ENCODE measurements at places on chromosomes 6 and 20. TPM values are rescaled to one million over a fixed set of nuclear protein-coding genes. Genes with fewer than 3 reads are reported as not detected.
A peak's percentile ranks its signal among the peaks of the same experiment; 100 is the strongest.

DNA sequence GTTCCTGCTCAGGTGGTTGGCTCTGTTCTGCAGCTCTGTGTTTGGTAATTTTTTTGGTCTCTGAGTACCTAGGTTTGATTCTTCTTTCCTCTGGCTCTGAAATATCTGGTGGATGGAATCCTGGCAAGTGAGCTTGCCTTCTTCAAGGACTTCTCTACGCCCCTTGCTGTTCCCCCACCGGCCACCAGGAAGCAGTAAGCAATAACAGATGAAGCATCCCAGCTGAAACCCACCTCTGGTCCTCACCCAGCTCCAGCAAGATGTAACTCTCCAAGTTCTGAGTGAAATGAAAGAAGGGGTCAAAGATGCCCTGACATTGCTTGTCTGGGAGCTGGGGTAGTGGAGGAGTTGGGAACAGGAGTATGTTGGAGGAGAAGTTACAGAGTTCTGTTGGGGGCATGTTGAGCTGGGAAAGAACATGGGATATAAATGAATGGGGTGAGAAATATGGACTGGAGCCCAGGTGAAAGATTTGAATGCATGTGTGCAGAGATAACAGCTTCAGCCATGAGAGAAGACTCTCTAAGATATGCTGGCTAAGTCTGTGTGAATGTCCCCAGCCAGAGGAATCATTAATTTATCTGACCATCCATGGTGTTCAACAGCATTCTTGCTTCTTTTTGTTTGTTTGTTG, 51.3 kb upstream of the GLP1R start:
- H3K36me3 ChIP-seq: no peaks in the 10 kb centered on the region
- peak; percentile 82 for DNase-seq
- no peak overlapping the region for H3K4me3 ChIP-seq
- no peaks in the 10 kb centered on the region for H3K27me3 ChIP-seq

DNA sequence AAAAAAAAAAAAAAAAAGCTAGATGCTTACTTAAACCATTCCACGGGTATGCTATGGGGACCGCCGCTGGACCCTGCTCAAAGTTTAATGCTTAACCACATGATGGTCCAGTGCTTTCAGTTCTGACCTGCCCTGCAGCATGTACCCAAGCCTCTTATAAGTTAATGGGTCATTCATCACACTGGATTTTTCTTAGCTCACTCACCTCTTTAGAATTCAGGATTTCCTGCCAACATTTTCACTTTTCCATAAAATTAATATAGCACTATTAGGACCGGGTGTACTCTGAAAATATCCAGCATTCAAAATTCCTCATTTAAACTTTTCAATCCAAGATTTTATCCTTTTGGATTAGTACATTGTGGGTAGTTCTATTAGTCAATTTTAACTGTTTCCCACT, 140.8 kb downstream of the ALDH8A1 start:
- H3K36me3 ChIP-seq: no peaks in the 10 kb centered on the region
- no peak for DNase-seq
- H3K27ac ChIP-seq: no peak overlapping the region
- H3K27me3 ChIP-seq: no peaks in the 10 kb centered on the region
- H3K4me3 ChIP-seq: no peak overlapping the region

- H3K27ac ChIP-seq: no peak overlapping the region
- H3K36me3 ChIP-seq: no peaks in the 10 kb centered on the region
- H3K4me1 ChIP-seq: no peaks in the 10 kb centered on the region
- H3K4me3 ChIP-seq: no peak overlapping the region
- no peak for DNase-seq
Observed at GRCh38 chr6:121573481-121573880, 138.0 kb downstream of the GJA1 start.

ETV7 gene
- 0.21 TPM for total RNA-seq

GRCh38 chr6:167735084-167735950, 91.4 kb upstream of the AFDN start:
- no peaks in the 10 kb centered on the region for H3K27me3 ChIP-seq
- no peak overlapping the region for H3K4me3 ChIP-seq
- H3K36me3 ChIP-seq: no peaks in the 10 kb centered on the region
- no peak overlapping the region for H3K27ac ChIP-seq
- no peak for DNase-seq

CDH22 gene
- 0.39 TPM for total RNA-seq

Measured in H1 (cell line).